ENCODE measurements at places on chromosomes 7 and 10. TPM values are rescaled to one million over a fixed set of nuclear protein-coding genes. Genes with fewer than 3 reads are reported as not detected.

The GPNMB gene
- 5.0 TPM for total RNA-seq

The TAS2R4 gene
- 0.40 TPM for total RNA-seq

The SH2D4B gene
- total RNA-seq, result not detected

The FAM25C gene
- total RNA-seq, result not detected

The IDI1 gene
- 22.7 TPM for total RNA-seq

The PLEKHS1 gene
- not detected for total RNA-seq

The PPP1R17 gene
- total RNA-seq, result not detected

The BRI3 gene
- total RNA-seq, result 137 TPM

The PTF1A gene
- total RNA-seq, result not detected

Measured in left lobe of liver (tissue), 2 donors.